NCI-H1417 (cell line): ENCODE measurements at places on chromosomes 1 and 21.
A peak's percentile ranks its signal among the peaks of the same experiment; 100 is the strongest.

- DNase-seq, result no peak
Observed at GRCh38 chr1:40384887-40385286, 11.4 kb downstream of the SMAP2 start.

DNA sequence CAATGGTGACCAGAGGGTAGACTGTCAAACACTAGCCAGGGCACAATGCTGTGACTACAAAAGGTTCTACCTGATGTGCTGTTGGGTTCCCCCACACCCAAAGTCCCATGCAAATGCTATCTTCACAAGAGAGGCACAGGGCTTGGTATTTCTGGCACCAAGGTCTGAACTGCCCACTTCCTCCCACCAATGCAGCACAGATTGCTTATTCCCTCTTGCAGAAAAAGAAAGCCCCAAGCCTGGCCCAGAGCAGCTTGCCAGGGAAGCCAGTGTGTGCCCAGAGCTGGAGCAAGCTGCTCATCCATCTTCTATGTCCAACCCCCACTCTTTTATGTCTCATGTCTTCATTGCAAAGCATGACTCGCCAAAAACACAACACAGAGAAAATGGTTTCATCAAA lies 149.4 kb upstream of the CAMK1G start:
- no peak for DNase-seq

DNA sequence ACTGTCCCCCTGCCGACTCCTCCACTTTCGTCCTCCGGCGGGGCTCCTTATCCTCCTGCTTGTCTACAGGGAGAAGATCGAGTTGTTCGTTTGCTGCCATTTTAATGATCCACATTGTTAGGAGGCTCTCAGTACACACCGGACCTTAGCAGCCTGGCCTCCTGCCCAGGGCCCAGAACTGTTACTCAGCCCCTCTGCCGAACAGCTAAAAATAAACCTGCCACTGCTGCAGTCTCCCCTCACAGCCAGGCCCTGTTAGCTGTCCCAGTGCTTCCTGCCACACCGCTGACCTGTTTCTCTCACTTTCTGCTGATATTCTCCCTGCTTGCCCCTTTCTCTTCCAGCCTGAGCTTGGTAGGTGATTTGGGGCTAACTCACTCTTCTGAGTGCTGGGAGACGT lies 8.3 kb downstream of the MAPKAPK2 start:
- DNase-seq, result no peak

- DNase-seq, result no peak
Observed at GRCh38 chr1:156487862-156488261, 12.7 kb downstream of the MEF2D start.

DNA sequence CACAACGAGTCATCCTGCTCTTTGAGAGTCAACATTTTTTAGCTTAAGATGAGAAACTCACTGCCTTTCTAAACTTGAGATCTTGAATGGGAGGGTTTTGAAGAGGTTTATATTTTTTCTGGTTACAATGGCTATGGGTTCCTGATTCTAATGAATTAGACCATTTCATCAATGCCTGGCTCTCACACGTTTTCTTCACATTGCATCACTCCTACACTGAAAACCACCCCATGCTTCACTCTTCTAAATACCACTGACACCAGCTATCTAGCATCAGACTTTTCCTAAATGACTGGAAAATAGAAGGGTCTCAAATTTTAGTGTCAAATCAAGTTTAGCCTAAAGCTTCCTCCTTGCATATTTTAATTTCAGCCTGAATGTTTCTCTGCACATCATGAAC lies 606.1 kb upstream of the USP24 start:
- DNase-seq, result no peak

DNA sequence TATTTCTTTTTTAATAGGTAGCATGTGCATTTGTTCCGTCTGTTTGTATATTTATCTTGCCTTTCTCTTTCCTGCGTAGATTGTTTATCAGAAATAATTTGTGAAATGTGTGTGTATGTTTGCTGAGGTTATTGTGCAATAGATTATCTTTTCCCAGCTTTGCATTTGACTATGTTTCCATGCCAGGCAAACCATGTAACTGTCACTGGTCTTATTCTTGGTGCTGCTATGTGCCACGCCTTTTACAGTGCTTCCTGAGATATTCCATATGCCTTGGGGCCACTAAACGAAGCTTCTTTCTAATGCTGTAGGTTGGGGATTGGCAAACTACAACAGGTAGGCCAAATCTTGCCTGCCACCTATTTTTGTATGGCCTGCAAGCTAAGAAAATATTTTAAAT lies 598.8 kb downstream of the PLPP3 start:
- no peak for DNase-seq

DNA sequence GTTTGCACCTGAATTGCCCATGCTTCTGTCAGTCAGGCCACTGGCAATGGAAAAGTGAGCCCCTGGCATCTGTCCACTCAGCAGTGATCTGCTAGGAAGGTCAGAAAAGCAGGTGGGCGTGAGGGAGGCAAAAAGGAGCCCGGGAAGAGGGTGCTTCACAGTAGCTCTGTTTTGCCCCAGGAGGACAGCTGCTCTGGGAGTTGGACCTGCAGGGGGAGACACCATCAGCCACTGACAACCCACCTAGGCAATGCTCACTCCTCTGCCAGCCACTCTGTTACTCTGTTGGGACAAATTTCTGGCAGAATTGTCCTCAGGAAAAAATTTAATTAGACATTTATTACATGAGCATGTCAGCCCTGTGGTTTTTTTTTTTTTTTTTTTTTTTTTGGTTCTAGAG lies 146.4 kb downstream of the LRIG2 start:
- DNase-seq, result no peak

DNA sequence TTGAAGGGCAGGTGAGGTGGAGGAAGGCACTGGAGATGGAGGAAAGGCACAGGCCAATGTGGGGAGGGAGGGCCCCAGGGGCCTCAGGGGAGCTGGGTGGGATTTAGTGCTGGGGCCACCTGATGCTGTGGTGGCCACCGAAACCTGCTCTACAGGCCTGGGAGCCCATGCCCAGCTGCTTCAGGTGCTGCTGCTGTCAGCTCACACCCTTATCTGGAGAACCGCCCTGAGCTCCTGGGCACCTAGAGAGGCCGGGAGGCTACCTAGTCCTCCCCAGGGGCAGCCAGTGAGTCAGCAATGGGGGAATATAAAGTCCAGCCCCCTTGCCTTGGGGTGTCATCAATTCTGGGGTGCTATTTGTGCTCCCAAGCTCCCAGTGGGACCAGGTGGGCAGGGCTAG lies 12.2 kb downstream of the FAM131C start:
- no peak for DNase-seq

- peak; percentile 43 for DNase-seq
Observed at GRCh38 chr1:61424382-61424781, 300.6 kb downstream of the TM2D1 start.

DNA sequence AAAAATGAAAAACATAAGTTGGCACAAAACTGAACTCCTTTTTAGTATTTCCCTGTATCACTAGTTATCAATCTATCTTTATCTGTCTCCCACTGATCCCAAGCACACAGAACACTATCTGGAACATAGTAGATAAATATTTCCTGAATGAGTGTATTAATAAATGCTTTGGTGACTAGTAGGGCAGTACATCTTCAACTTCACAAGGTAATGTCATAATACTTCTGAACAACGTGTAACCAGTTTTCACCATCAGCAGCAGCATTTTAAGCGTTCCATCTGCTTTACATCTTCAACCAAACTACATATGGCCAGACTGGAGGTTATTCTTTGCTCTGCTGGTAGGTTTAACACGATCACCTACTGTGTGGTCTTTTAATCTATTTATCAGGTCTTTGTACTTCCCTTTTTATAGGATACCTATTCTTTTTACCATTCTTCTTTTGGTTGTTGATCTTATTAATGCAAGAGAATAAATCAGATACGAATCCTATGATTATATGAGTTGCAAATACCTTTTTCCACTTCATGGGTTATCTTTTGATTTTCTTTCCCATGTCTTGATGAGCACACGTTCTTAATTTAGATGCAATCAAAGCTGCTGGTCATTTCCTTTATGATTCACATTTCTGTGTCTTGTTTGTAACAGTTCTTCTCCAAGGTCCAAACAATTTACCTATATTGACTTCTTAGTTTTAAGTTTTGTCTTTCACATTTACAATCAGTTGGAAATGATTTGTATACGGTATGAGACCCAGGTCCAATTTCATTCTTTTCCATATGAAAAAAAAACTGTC lies 16.3 kb downstream of the GPBP1L1 start:
- no peak for DNase-seq
